Jurkat, Clone E6-1 (cell line): ENCODE measurements at places on chromosomes 16 and 17.
A peak's percentile ranks its signal among the peaks of the same experiment; 100 is the strongest.

DNA sequence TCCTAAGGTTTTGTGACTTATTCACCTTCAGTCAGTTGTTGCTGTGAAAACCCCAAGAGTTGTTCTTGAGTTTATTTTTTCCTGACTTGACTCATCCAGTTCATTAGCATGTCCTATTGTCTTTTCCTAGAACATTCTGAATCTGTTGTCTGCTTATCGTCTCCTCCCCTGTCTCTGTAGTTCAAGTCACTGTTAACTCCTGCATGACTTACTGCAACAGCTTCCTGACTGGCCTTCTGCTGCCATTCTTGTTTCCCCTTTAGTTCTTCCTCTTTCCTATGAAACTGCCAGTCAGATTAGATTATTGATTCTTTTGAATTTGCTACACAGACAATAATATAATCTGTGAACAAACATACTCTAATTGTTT lies 161.5 kb downstream of the FTO start:
- no peak for DNase-seq

DNA sequence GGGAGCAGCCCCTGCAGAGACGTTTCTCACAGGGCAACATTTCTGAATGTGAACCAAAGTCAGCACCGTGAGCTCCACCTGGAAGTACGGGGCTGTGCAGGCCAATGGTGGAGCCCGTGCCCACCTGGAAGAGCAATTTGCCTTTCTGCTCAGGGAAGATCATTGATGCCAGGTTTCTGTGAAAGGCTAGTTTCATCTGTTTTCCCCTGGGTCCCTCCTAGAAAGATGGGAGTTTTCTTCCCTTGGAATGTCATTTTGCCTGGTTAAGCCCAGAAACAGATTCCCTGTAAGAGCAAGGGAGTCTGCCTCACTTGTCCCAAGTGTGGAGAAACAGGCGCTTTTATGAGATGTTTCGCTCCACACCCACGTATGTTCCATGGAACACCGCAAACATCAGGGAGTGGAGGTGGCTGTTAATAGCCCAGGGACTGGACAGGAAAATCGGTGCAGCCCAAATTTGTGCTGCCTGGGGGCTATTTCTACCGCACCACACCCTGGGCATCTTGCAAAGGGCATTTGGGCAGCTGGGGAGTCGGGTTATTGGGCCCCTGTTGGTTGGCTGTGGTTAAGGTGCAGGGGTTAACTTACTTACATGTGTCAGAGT lies 2.6 kb downstream of the SLC6A4 start:
- no peak for DNase-seq

- DNase-seq: peak; percentile 66
These were observed 3.7 kb downstream of the TMC8 start for GRCh38 chr17:78133971-78134898.

DNA sequence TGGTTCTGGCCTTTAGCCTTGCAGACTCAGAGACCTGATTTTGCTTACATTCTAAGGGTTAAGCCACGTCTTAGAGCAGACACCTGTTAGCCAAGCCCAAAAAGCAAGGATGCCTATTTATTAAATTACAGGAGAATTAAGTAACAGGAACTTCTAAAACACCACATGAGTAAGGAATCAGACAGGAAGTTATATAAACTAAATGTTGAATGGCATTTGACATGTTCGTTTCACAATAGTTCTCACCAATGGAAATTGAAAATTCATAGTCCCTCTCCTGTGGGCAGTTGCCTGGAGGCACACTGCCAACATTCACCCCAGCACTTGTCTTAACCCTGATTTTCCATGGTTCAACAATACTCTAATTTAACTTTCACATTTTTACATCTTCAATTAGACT lies 9.0 kb downstream of the KRTAP9-7 start:
- DNase-seq: no peak

GRCh38 chr16:84514874-84515835 lies 10.7 kb upstream of the MEAK7 start:
- DNase-seq: peak; percentile 94

- no peak for DNase-seq
These were observed 68.5 kb upstream of the MED9 start for GRCh38 chr17:17408236-17408794.

- DNase-seq: peak; percentile 19
These were observed 19.4 kb downstream of the NARF start for GRCh38 chr17:82477934-82478333.

DNA sequence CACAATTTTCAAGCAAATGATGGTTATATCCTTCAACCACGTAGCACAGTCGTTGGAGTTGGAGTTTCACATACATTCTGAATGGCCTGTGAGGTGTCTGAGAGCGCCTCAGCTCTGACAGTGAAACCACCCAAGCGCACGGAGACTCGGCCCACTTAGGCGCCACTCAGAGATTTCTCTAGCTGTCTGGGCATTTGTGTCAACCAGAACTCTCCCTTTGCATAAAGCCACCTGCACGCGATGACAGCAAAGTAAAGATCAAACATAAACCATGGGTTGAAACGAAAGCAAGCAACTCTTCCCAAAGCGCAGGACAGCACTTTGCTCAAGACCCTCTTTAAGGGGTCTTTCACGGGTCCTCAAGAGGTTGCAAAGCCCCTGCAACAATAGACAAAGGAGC lies 533 bp downstream of the SLC6A4 start:
- no peak for DNase-seq

DNA sequence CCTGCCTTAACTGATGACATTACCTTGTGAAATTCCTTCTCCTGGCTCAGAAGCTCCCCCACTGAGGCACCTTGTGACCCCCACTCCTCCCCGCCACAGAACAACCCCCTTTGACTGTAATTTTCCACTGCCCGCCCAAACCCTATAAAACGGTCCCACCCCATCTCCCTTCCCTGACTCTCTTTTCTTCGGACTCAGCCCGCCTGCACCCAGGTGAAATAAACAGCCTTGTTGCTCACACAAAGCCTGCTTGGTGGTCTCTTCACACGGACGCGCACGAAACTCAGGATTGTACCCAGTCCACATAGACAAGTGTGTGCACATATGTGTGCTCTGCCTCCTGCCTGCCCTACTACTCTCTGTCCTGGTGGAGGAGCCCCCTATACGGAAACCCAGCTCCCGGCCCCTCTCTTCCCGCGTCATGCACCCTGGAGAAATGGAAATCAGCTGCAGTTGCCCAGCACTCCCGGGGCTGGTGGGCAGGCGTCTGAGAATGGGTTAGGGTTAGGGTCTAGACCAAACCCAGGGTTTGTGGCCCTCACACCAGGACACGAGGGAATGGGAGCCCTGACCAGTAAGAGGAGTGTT lies 2.4 kb upstream of the RHBDF1 start:
- no peak for DNase-seq

DNA sequence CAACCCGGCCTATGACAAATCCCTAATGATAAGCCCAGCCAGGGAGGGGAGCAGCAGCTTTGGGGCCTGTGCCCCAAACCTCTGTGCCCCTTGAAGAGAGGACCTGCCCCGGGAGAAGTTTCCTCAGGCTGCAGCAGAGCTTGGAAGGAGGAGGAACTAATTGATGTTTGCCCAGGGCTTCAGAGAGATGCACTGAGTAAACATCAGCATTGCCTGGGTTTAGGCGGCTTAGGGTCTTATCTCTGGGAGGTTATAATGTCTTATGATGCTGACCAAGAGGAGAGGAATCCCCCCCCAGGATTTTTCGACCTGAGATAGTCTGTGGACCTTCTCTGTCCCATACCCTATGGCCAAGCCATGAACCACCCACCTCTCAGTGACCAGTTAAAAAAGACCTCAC lies 148.7 kb upstream of the SDK2 start:
- DNase-seq: no peak

DNA sequence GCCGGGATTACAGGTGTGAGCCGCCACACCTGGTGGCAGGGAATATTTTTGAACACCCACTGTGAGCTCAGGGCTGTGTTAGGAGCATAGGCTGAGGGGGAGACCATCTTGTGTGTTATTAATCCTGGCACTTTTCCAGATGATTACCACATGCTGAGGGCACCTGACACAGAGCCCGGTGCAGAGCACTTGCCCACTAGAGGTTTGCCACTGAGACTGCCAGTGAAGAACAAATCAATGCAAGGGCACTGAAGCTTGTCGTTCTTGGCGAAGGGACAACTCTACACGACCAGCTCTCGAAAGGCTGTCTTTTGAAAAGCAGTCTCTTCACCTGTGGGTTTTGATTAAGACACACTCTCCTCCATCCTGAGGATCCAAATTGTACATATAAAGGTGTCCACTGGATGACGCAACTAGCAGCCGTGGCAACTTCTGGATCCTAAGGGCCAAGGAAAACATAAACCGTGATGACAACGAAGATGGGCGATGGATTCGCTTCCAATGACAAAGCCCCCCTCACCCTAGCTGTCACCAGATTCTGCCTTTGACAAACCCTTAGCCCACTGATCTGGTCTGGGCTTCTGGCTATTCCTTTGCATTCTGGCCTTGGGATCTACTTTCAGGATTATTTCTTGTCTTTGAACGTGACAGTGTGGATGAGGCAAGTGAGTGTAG lies 28.7 kb downstream of the WIPI1 start:
- no peak for DNase-seq

- peak; percentile 46 for DNase-seq
These were observed 62.9 kb upstream of the CPHXL start for GRCh38 chr16:75789237-75789636.

- DNase-seq: no peak
These were observed 70.1 kb downstream of the NLK start for GRCh38 chr17:28112606-28113005.

- no peak for DNase-seq
These were observed 162.6 kb downstream of the AATF start for GRCh38 chr17:37111329-37111728.

- no peak for DNase-seq
These were observed 9.8 kb upstream of the MED11 start for GRCh38 chr17:4721203-4722135.

DNA sequence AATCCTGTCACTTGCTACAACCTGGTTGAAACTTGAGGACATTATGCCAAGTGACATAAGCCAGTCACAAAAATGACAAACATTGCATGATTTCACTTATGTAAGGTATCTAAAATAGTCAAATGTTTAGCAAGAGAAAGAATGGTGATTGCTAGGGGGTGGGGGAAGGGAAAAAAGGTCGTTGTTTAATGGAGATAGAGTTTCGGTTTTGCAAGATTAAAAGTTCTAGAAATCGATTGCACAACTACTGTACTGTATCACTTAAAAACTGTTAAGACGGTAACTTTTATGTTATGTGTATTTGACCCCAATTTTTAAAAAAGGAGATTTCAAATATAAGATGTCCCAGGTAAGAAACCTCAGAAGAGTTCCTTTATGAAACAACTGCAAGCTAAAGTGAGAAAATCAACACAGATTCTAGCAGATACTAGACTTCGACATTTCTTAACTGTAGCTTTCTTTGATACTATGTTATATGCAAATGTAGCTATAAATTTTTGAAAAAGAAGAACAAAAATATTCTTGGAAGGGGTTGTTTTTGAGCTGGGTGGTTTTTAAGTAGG lies 5.9 kb downstream of the MEOX1 start:
- DNase-seq: no peak

- DNase-seq: no peak
These were observed 1333.1 kb downstream of the CDH8 start for GRCh38 chr16:60703096-60703495.

GRCh38 chr16:24858219-24859041 lies 12.7 kb downstream of the SLC5A11 start:
- peak; percentile 39 for DNase-seq

DNA sequence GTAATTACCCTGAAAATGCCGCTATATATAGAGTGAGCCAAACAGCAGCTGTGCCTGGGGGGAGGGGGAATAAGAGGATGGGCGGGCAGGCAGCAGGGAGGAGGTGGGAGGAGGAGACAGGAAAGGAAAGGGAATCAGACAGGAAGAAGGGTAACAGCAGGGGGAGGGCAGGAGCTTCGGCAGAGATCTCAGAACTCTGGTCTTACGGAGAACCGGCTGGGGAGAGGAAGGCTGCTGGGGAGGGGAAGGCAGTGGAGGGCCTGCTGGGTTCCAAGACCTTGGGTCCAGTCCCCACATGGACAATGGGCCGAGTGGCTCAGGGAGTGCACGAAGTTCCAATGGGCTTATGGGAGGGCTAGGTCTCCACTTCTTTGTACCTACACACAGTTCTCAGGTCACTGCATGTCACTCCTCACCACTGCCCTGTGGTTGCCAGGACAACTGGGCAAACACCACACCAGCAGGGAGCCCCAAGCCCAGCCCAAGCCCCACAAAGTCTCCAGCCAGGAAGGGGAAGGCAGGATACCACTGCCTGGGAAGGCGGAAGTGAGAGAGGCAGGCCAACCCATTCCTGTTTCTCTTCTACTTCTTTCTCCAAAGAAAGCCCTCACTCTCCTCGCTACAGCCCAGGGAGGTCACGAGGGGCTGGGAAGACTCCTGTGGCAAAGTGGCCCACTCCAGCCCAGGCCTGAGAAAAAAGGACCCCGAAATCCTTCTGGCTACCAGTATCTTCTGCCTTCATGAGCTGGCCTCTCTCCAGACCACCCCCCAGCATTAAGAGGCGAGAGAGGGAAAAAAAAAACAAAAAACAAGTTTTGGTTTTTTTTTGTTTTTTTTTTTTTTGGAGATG lies 25.3 kb downstream of the G6PC3 start:
- DNase-seq: peak; percentile 82

GRCh38 chr17:4948931-4949320 lies 596 bp upstream of the PFN1 start:
- DNase-seq: peak; percentile 83

GRCh38 chr17:9408868-9409829 lies 166.5 kb downstream of the STX8 start:
- DNase-seq: no peak
